ENCODE measurements at places on chromosomes 5 and 9.
A peak's percentile ranks its signal among the peaks of the same experiment; 100 is the strongest.

- DNase-seq: no peak
Measured at GRCh38 chr5:42612750-42613366, 143.8 kb upstream of the CCDC152 start.

DNA sequence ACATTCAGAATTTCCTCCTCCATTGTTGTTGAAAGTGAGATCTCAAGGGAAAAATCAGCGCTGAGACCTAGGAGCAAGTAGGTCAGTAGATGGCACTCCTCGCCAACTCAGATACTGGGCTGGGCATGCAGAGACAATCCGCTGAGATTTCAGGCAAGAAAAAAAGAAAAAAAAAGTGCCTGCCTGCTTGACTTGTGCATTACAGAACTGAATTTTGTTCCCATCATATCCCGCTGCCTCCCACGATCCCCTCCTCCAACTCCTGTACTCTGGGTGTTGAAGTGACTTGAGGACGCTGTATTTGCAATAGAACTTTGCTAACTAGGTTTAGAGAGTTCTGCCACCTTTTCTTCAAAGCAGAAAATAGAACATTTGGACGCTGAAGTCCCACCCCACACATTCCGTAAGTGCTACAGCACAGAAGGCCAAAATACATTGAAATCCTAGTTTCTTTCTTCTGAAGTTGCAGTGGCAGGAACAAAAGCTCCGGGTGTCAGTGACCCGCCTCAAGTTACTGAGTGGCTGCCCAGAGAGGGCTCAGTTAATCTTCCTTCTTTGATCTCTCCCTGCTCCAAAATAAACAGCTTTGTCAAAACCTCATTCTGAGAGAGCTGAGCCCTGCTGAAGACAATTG is 265.8 kb downstream of the MLLT3 start:
- DNase-seq: peak; percentile 74

GRCh38 chr5:123819386-123819785 is 307.4 kb downstream of the CSNK1G3 start:
- DNase-seq: no peak

DNA sequence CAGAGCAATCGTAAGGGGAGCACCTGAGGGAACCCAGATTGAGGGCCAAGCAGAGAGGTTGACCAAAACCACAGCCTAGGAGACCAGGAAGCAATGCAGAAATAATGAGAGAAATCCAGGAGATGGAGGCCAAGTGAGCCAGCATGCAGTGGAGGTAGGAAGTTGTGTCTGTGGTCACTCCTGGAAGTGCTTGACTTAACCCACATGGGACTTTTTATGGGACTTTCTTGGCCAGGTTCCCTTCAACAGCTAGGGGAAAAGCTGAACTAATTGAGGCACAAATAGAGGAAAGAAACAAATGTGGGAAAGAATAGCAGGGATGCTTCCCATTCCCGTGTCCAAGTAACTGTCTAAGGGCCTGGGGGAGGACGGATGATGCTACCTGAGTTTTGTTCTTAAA is 293.2 kb upstream of the CLINT1 start:
- DNase-seq: no peak

DNA sequence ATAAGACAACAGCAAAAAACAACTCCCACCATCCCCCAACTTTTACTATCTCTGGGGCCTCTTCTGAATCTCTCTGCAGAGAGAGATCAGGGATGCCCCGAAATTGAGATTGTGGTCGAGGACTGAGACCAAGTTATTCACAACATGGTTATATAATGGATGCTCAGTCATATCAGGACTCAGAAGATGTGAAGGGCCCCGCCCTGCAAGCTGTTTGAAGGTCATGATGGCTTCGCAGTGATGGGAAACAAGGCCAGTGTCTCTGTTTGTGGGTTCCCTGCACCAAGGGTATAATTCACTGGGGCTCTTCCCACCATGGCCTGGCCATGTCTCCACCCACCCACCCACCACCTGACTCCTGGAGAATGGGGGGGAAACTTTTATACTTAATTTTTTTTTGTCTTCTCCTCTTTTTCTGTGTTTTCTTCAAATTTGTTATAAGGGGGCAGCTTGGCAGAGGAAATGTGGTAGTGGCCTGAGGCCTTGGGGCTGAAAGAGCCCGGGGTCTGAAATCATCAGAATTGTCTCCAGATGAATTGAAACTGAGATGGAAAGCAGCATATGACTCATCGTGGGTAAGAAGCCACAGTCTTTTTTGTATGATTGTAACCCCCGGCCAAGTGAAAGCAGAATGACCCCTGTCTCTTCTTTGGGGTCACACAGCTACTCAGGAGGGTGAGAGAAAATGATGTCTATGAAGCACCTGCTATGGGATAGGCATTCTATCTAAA is 15.0 kb upstream of the TEX48 start:
- DNase-seq: no peak

DNA sequence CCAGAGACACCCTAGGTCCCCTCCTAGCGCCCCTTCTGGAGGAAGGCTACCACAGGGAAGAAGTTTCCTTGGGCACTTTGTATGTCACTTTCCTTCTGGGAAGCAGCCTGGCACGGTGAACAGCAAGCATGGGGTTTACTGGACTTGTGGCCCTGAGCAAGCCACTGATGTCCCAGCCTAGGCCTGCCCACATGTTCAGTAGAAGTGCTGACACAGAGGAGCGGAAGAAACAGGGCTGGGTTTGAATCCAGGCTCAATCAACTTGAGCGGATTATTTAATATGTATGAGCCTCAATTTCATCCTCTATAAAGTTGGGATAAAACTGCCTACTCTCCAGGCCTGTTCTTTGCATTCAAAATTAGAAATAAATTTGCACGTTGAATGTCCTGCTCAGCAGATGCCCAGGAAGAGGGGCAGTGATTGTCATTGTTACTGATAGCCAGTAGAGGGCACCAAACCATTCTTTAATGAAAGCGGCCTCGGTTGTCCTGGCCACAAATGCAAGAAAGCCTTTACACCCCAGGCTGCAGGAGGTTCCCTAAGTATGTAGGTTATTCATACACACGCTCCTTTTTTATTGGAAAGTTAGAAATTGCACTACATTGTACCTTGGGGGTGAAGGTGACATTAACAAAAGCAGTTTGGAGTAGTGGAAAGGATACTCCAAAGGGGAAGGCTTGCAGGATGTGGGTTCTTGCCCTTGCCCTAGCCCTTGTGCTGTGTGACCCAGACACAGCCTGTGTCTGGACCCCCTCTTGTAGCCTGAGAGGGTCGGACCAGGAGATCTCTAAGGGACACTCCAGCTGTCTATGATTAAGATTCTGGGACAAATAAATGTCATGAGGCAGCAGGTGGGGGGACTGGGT is 13.4 kb upstream of the XPA start:
- DNase-seq: peak; percentile 77

GRCh38 chr5:142615948-142616347 is 69.9 kb downstream of the FGF1 start:
- DNase-seq: no peak

GRCh38 chr5:169050146-169050571 is 250.8 kb downstream of the SLIT3 start:
- no peak for DNase-seq

GRCh38 chr9:102974530-102974929 is 20.6 kb upstream of the CYLC2 start:
- no peak for DNase-seq

- DNase-seq: peak; percentile 31
Measured at GRCh38 chr9:38226491-38226951, 157.5 kb upstream of the SHB start.

- peak; percentile 44 for DNase-seq
Measured at GRCh38 chr5:180592176-180592575, 877 bp upstream of the SCGB3A1 start.

DNA sequence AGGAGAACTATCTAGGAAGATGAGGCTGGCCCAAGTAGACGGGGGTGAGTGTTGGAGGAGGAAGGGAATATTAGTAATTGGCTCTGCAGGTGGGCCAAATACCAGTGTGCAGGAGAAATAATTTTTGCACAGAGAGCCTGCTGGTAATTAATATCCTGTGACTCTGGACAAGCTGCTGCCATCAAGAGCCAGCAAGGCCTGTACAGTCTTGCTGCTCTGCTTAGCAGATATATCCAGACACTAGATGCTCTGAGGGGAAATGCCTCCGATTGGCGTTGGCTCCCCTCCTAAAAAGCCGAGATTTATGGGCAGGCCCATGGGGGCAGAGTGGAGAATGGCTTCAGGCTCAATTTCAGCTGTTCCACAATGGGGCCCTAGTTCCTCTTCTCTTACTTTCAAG is 29.6 kb upstream of the ASTN2 start:
- no peak for DNase-seq

GRCh38 chr9:113474360-113475028 is 11.0 kb downstream of the RGS3 start:
- no peak for DNase-seq

DNA sequence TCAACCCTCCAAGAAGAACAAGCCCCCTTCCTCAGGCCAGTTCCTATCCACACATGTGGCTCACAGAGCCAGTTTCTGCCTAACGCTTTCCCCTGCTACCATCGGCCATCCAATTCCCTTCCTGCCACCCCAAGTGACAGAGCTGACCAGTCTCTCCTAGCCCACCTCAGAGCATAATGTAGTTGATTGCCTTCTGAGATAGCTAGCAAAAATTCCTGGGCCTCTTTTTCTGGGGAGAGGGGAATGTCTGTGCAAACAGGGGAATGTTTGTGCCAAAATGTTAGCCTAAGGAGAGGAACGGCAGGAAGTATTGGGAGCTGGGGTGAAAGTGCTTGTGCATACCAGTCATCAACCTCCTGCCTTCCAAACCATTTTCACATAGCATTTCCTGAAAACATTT is 157.0 kb downstream of the PJA2 start:
- no peak for DNase-seq

DNA sequence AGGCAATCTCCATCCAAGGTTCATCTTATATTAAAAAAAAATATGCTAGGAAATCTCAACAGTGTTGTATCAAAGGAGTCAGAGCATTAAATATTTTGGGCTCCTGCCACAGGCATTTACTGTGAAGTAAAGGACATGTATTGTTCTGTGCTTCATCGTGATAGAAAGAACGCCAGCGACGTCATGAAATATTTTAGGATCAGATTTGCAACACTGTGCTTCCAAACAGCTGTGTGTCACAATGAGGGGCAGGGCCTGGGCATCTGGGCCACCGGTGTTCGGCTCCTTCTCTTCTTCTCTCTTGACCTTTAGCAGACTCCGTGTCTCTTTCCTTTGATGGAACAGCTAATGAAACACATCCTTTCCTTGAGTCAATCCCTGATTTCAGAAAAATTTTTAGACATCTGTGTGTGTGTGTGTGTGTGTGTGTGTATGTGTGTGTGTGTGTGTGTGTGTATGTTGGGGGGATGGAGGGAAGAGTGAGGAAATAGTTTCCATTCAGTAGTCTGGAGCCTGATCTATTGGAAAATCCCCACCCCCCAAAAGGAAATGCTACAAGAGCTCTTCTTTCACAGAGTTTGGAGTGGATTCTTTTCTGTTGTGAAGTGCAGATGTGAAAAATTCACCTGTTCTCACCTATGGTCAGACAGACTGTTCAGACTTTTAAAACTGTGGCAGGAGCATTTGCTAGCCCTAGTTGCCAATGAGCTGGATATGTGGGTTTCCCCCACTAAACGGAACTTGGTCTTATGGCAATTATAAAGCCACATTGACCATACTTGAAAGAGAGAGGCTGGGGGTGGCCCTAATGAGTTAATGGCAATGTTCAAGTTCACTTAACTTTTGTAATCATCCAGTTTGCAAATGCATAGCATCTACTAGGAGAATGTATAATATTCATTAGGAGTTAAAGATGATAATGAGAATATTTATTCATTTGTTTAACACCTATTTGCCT is 18.1 kb upstream of the TNC start:
- no peak for DNase-seq

- DNase-seq: peak; percentile 48
Measured at GRCh38 chr5:157997991-157998504, 139.1 kb upstream of the CLINT1 start.

DNA sequence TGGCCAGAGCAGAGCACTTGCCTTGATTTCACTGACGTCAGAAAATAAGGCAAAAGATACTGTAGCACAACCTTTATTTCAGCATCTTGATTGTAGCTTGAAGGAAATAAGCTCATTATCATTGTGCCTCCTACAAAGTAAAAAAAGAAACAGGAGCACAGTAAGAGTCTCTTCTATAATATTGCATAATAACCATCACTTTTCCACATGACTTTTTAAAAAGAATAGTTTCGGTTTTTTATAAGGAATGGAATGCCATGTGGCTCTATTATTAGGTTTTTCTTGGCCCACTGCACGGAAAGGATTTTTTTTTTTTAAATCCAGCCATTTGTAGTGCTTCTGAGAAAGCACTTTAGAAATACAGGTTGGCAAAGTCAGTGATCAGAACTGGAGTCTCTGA is 655.3 kb downstream of the LRRC70 start:
- no peak for DNase-seq

Measured in NB4 (cell line).